ENCODE measurements at places on chromosomes 3 and 15.

DNA sequence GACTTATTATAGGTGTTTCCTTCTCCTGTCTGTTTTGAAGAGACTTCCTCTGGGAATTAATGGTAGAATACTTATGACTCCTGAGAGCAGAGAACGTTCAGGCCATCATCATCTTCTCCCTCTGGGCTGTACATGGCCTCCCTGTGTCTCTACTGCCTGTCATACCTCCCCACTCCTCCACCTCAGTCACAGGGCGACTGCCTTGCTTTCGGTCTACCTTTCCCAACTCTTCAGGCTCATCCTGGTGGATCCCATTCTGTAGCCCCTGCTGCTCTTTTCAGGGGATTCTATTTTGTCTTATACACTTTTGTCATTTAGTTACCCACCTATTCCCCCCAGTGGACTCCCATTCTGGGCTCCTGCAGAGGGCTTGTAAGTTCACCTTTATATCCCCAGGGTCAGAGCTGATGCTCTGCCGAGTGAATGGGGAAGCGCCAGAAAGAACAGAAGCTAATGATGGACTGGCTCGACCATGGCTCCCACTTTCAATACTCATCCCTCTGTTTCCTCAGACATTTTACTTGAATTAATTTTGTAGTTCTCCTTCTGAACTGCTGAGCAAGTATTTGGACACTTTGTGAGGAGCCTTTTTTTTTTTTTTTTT is 28.6 kb downstream of the FNDC3B start:
- DNase-seq = no peak

- DNase-seq = no peak
Observed at GRCh38 chr3:35664460-35664919, 25.2 kb downstream of the ARPP21 start.

- DNase-seq = no peak
Observed at GRCh38 chr15:55222588-55222987, 25.8 kb upstream of the RSL24D1 start.

DNA sequence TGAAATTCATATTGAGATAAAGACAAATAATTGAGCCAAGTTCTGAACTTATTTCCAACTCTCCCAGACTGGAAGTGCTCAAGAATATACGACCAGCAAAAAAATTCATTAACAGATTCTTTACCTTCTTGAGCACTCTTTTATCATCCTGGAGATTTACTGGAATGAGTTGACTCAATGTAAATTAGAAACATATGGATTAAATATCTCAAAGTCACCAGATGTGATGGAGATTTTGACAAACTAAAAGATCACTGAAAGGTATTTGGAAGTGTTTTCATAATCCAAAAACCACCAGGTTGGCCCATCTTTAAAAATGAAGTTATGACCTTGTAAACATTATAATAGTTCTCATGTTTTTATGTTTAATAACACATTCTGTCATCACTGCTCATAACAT is 433.2 kb upstream of the RASGRP1 start:
- DNase-seq = no peak

GRCh38 chr3:115695090-115695489 is 71.8 kb downstream of the GAP43 start:
- DNase-seq = no peak

- DNase-seq = no peak
Observed at GRCh38 chr15:91807122-91807521, 46.4 kb upstream of the SLCO3A1 start.

DNA sequence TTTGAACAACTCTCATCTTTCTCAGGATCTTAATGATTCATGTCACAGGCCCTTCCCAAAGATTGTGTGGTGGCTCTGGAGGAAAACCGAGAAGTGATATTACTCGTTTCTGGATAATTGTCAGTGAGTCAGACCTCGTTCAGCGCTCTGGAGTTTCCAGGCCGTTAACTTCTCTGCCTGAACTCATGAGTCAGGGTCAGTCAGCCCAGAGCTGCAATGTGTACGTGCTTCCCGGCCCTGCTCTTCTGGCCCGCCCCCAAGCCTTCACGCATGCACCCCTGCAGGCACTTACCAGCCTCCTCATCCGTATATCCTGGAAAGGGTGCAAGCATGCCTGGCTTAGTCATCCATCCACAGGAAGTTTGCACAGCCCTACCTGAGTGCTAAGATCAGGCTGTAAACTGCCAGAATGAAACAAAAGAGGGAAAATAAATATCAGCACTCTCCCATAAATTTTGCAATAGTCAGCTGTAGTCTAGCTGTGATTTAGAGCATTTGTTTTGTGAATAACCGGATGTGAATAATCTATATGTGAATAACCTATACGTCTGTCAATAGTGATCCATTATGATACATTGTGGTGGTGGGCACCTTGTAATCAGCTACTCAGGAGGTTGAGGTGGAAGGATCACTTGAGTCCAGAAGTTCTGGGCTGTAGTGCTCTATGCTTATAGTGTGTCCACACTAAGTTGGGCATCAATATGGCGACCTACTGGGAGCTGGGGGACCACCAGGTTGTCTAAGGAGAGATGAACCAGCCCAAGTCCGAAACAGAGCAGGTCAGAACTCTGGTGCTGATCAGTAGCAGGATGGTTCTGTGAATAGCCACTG is 35.3 kb upstream of the SEMA4B start:
- no peak for DNase-seq

GRCh38 chr3:187706971-187707370 is 4.6 kb upstream of the RTP2 start:
- no peak for DNase-seq

DNA sequence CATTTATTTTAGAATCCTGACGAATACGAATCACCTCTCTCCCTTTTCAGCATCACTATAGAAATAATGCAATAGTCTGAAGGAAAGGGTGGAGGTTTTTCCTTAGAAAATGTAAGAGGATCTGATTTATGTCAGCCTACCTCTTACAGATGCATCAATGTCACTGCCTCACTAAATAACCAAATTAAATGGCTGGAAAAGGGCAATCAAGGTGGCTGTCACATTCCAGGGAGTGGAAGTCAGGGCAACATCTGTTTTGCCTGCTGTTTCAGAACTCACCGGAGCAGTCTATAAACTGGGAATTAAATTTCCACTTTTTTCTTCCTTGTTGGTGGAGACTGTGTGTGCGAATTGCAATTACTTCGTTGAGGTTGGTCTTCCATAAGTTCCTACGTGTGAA is 299.3 kb upstream of the PDZRN3 start:
- no peak for DNase-seq

DNA sequence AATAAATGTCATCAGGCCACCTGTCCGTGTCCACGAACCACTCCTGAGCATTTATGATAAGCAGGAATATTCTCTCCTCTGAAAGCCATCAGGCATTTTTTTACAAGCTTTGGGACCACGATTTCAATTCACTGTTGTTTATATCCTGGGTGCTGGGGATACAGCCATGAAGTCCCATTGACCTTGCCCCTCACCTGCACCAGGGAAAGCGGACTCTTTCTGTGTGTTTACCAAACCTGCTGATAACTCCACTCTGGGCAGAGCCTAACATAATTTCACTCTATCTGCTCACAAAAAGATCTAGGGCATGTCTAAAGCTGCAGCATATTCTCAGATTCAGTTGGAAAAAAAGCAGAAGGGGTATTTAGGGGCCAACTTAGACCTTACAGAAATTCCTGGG is 4.8 kb downstream of the DNASE1L3 start:
- no peak for DNase-seq

- DNase-seq = no peak
Observed at GRCh38 chr3:76756577-76756976, 283.3 kb upstream of the ROBO2 start.

GRCh38 chr15:78960308-78960707 is 15.5 kb upstream of the CTSH start:
- no peak for DNase-seq

- no peak for DNase-seq
Observed at GRCh38 chr3:170296703-170297102, 60.8 kb upstream of the SKIL start.

DNA sequence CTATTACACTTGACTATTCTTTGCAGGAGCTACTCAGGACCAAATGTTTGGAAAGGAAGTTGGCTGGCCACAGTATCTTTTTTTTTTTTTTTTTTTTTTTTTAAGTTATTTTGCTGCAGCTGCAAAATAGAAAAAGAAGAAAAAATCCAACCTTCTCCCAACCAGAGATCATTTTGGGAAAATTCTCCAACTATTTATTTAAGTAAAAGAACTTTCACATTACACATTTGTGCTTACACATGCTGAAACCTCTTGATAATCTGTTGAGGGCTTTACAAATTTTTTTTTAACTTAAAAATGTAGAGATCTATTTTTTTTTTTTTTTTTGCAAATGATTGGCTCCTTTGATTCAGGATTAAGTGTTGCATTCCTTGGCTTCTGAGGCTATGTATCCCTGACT is 148.0 kb downstream of the POLR2M start:
- DNase-seq = no peak

GRCh38 chr3:176855901-176856486 is 341.3 kb downstream of the TBL1XR1 start:
- no peak for DNase-seq

DNA sequence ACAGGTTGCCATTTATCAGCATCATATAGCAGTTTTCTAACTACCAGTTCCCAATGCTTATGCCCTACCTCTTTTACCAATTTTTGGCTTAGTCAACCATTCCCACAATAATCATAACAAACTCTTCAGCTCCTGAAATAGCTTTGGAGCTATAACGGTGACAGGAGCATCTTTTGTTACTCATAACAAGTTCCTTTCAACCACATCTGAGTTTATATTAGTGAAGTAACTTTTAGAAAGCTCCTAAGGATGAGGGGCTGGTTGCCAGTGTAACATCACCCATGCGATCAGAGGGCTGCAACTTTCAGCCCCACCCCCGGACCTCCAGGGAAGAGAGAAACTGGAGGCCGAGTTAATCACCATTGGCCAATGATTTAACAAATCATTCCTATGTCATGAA is 495.3 kb upstream of the RASGRP1 start:
- DNase-seq = no peak

DNA sequence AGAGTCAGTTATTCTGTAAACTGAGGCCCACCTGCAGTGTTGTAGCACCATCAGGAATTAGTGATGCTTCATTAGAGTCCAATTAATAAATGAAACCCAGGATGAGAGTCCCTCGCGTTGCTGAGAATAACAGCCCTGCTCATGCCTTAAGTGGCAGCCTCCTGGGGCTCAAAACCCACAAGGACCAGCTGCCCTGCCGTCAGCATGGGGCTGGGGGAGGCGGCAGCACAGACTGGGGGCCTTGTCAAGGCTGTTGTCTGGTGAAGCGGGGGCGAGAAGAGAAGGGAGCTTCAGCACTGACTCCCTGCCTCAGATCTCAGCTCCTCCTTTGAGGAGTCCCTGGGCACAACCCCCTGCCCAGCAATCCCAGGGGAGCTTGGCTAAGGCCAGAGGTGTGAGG is 21.0 kb downstream of the CCDC33 start:
- DNase-seq = no peak

GRCh38 chr3:158625881-158626280 is 18.4 kb upstream of the GFM1 start:
- no peak for DNase-seq

GRCh38 chr3:13578251-13578650 is 29.3 kb downstream of the FBLN2 start:
- DNase-seq = no peak

DNA sequence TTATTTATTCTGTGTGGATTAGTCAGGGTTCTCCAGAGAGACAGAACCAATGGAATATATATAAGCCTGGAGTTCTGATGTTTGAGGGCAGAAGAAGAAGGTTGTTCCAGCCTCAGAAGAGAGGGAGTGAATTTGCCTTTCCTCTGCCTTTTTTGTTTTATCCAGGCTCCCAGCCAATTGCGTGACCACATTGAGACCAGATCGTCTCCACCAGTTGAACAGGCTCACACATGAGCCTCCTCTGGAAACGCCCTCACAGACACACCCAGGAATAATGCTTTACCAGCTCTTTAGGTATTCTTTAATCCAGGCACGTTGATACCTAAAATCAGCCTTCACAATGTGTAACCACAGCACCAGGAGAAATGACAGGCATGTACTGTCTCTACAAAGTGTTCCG is 923.1 kb downstream of the TBL1XR1 start:
- no peak for DNase-seq

- DNase-seq = no peak
Observed at GRCh38 chr15:90432253-90432652, 44.2 kb downstream of the IQGAP1 start.

DNA sequence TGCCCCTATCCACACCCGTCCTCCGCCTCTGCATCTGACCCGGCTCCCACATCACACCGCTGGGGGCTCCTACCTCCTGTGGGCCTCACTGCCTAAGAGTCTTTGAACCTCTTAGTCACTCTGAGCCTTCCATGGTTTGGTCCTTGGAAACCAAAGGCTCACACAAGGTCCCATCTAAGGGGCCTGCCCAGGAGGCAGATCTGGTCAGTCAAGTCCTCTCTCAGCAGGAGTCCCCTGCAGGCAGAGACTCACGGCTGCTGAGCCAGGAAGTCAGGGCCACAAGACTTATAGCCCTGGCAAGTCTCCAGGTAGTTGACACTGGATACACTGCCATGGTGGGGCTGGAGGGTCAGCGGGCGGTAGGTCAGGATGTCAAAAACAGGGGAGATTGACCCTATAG is 31.2 kb upstream of the ALDH1L1 start:
- DNase-seq = no peak

DNA sequence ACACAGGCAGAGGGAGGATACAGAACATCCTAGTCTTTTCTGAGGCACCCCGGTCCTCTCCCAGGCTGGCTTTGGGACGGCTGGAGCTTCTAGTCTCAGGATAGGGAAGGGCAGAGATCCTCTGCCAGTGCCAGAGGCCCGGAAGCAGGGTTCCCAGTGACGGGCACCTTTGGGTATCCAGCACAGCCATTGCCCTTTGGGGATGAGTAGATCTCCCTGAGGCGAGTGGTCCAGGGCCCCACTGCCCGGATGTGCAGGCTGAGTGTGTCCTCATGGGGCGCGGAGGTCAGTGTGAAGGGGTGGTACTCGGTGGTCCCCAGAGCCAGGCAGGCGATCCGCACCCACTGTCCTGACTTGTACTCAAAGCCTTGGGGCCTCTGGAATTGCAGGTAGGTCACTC is 18.3 kb downstream of the DUOX2 start:
- no peak for DNase-seq

- no peak for DNase-seq
Observed at GRCh38 chr15:34109797-34110663, 8.1 kb downstream of the PGBD4 start.

Measured in activated CD4-positive, CD25-positive, alpha-beta regulatory T cell (primary cell).